ENCODE measurements at places on chromosomes 7 and 10.

- no peak for DNase-seq
Measured at GRCh38 chr7:97307521-97308108, 190.1 kb downstream of the SDHAF3 start.

- DNase-seq: no peak
Measured at GRCh38 chr10:49508249-49508648, 30.7 kb downstream of the ERCC6 start.

DNA sequence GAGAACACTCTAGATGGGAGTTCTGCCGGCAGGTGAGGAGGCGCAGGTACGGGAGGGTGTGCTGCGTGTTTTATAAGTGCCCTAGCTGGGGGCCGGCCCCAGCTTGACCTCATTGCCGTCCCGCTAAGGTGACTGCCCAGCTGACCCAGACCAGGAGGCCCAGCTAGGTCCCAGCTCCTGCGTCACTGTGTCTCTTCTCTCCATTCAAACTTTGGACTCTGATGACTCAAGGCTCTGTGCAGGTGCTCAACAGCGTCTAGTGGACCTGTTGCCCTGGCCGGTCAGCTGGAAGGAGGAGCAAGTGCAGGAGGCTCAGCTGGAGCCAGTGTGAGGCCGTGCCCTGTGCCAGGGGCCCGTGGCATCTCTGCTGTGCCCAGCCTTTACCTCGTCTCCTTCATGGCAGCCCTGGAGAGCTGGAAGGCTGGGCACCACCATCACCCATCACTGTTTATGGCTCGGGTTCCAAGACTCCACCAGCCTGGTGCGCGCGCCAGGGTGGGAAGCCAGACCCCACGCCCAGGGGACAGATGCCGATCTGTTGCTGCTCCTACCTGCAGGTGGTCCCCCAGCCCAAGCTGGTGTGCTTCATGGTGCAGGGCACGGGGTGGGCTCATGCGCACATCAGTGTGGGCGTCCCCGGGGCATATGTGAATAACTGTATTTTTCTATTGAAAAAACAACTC lies 14.6 kb downstream of the LHPP start:
- DNase-seq: no peak

GRCh38 chr7:77843194-77843593 lies 44.6 kb downstream of the PHTF2 start:
- no peak for DNase-seq

DNA sequence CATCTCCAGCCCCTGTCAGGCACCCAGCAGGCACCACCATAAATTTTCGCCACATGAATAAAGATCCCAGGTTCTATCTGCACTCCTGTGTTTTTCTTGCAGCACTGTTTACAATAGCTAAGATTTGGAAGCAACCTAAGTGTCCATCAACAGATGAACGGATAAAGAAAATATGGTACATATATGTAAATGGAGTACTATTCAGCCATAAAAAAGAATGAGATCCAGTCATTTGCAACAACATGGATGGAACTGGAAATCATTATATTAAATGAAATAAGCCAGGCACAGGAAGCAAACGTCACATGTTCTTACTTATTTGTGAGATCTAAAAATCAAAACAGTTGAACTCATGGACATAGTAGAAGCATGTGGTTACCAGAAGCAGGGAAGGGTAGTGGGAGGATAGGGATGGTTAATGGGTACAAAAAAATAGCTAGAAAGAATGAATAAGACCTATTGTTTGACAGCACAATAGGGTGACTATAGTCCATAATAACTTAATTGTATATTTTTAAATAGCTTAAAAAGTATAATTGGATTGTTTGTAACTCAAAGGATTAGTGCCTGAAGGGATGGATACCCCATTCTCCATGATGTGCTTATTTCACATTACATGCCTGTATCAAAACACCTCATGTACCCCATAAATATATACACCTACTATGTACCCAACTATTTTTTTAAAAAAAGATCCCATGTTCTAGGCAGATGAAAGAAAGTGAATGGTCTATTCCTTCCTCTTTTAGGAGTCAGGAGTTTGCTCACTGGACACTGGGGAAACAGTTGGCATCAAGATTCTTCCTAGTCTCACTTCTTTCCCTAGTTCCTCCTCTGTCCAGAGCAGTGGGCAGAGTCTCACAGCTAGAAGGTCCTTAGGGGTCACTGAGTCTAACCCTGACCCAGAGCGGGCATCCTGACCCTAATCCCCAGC lies 1.0 kb upstream of the NPFFR1 start:
- no peak for DNase-seq

DNA sequence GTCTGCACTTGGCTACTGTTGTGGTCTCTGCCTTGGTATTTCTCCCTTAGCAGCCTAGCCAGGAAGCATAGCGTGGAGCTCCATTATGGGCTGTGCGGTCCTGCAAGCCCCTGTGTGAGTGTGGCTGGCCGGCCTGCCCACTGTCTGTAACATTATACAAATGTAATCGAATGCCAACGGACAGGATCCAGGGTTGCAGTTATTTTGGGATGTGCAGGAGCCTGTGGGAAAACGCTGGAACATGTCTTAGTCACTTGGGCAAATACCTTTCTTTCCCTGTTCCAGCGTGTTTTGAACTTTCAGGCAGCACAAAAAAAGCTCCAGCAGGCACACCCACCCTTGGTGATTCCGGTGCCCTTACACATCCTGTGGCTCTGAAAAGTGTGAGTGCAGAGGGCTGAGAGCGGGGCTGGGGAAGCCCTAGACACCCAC lies 29.5 kb downstream of the BAG3 start:
- DNase-seq: no peak

DNA sequence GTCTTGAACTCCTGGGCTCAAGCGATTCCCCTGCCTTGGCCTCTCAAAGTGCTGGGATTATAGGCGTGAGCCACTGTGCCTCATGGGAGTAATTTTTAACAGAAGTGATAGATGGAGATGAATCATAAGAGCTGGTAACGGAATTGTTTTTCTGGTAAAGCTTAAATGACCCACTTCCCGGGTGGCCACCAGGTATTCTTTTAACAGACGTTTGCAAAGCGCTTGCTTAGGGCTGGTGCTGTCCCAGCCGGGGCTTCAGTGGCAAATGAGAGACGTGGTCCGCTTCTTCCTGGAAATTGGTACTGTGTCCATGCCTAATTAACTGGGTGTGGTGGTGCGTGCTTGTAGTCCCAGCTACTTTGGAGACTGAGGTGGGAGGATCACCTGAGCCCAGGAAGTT lies 23.5 kb downstream of the CAMK1D start:
- DNase-seq: no peak

DNA sequence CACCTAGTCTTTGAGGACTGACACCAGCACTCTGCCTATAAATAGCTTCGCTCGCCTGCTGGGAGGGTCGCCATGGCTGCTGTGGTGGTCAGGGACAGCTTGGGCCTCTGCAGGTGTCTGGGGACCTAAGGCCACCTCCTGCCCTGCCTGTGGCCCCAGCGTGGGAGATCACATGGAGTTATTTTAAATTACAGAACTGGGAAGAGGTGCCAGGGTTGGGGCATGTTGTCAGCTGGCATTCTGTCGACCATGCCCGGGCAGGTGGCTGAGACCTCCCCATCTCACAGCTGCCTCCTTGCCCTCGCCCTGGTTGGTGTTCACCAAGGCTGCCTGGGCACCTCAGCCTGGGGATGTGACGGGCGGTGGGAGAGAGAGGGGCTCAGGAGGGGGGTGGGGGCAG lies 18.1 kb downstream of the SHH start:
- DNase-seq: no peak

DNA sequence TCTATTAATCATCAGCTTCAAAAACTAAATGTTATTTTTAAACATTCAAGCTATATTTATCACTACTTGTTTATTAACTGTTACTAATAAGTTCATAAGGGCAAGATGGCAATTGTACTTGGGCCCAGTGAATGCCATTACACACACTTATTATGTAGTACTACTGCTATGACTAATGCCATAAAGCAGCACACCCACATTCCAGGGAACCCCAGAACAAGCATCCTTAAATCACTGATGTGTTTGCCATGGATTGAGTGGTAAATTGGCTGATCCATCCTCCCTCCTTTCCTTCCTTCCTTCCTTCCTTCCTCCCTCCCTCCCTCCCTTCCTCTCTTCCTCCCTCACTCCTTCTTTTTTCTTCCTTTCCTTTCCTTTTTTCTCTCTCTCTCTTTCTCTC lies 37.4 kb upstream of the RSU1 start:
- DNase-seq: no peak

GRCh38 chr10:123997486-123998196 lies 95.8 kb downstream of the CHST15 start:
- DNase-seq: no peak

- no peak for DNase-seq
Measured at GRCh38 chr7:141190495-141190894, 116.6 kb downstream of the TMEM178B start.

DNA sequence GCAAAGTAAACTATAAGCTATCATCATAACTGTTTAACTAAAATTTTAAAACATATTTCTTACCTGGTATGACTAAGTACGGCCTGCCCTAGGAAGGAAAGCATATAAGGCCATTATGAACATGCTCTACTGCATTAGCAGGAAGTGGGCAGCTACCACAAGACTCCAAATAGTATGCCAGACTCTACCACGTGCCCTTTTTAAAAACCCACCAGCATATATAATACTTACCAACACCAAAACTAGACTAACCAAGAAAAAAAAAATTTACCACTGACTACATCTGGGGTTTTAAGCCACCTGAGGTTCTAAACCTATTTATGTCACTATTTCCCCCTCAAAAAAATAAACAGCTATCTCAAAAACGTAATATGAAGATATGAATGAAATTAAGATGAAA lies 30.1 kb downstream of the NUDCD3 start:
- no peak for DNase-seq

- no peak for DNase-seq
Measured at GRCh38 chr10:79054203-79055099, 14.3 kb upstream of the ZMIZ1 start.

GRCh38 chr7:66099551-66100407 lies 14.9 kb upstream of the CRCP start:
- DNase-seq: no peak

DNA sequence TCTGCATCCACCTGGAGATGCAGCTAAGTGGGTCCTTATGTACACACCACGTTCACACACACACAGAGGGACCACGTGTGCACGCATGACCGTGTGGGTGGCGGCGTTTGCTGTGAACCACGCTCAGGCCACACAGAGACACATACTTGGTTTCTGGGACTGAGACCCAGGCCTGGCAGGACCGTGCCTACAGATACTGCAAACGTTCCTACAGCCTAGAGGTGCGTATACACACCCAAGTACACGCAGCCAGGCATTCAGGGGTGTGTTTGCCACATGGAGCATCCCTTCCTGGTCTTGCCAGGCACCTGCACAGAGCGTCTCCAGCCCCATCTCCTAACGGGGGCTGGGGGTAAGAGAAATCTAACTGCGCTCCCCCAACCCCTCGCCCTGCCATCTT lies 49.0 kb upstream of the GTF2IRD1 start:
- no peak for DNase-seq

GRCh38 chr7:77222819-77223218 lies 23.2 kb upstream of the FGL2 start:
- DNase-seq: no peak

- no peak for DNase-seq
Measured at GRCh38 chr10:93280699-93281366, 201.3 kb downstream of the MYOF start.

DNA sequence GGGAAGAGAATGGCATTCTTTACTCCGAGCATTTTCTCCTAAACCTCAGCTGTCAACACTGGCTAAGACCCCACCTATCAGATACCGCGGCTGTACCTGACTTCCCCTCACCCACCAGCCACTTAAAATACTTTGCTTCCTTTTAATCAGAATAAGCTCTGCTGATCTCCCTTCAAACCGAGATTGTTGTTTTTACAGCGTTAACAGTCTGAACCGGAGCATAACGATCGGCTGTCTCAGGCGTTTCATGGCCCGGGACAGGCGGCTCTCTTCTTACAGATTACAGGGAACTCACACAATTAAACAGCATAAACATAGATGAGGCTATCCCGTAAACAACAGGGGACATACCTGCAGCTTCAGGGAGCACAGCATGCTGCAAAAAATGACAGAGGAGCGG lies 174.3 kb upstream of the RNF32 start:
- no peak for DNase-seq

GRCh38 chr10:114261076-114261475 lies 22.0 kb downstream of the VWA2 start:
- DNase-seq: no peak

All from NCI-H345 (cell line).